ENCODE measurements at places on chromosomes 5 and 9.

DNA sequence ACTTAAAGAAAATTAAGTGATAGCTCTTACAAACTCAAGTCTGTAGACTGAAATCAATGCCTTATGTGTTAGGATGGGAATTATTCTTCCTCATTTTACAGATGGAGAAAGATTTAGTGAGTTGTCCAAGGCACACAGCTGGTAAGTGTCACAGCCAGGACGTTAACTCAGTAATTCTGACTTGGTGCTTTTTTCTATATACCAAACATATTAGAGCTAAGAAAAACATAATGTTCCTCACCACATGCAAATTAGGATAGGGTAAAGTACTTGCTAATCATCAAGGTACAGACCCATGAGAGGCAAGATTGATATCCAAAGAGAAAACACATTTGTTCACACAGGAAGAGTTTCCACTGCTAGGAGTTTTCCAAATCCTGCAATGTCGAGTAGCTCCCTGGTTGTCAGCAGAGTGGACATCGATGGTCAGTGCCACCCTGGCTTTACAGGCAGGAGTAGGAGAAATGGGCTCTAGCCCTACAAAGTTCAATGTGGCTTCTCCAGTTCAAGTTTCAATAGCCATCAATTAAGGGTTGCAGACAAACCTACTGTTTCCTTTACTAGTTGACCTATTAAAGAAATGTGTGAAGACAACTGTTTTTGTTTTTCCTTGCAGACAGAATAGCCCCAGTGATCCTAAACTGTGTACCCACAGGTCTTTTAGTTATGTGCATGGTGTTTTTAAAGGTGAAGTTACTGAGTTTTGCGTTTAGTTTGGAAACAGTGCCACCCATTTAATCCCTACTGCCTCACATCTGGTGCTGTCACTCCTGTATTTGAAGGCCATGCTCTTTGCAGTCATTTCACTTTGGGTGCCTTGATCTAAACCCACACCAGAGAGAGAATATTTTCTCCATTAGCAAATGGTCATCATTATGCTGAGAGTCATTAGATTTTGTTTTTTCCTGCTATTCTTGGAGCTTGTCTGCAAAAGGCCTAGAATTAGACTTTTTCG, 460.8 kb upstream of the SMARCA2 start:
- DNase-seq = no peak

DNA sequence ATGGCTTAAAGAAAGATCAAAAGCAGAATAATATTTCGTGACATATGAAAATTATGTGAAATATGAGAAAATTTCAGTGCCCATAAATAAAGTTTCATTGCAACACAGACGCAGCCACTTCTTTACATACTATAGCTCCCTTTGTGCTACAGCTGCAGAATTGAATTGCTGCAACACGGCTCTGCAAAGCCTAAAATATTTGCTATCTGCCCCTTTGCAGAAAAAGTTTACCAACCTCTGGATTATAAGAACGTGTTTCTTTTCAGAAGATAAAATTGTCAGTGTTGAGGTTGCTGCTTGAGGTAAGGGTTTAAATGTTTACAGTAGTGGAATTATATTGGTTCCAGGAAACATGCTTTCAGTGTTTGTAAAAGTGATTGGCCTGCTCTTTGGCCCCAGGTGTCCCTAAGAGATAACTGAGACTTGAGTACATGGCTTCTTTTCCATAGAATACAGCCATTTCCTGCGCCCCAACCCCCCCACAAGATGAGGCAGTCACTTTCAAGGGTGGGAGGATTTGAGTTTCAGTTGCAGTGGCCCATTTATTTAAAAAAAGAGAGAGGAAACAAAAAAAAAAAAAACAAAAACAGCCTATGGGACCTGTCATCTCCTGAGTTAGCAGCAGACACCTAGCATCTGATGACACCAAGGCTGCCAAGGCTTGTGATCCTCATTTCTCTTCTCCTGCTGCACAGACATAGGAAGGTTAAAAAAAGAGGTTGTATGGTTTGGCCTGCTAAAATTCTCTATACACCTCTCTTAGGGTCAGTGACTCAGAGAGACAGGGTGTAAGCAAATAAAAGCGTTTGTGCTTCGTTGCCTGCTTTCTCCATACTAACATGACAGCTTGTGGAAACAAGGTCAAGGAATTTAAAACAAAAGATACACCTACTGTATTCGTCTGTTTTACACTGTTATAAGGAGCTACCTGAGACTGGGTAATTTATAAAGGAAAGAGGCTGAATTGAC, 28.0 kb upstream of the HTR4 start:
- no peak for DNase-seq

GRCh38 chr5:80174790-80175189, 81.1 kb downstream of the SERINC5 start:
- DNase-seq = no peak

DNA sequence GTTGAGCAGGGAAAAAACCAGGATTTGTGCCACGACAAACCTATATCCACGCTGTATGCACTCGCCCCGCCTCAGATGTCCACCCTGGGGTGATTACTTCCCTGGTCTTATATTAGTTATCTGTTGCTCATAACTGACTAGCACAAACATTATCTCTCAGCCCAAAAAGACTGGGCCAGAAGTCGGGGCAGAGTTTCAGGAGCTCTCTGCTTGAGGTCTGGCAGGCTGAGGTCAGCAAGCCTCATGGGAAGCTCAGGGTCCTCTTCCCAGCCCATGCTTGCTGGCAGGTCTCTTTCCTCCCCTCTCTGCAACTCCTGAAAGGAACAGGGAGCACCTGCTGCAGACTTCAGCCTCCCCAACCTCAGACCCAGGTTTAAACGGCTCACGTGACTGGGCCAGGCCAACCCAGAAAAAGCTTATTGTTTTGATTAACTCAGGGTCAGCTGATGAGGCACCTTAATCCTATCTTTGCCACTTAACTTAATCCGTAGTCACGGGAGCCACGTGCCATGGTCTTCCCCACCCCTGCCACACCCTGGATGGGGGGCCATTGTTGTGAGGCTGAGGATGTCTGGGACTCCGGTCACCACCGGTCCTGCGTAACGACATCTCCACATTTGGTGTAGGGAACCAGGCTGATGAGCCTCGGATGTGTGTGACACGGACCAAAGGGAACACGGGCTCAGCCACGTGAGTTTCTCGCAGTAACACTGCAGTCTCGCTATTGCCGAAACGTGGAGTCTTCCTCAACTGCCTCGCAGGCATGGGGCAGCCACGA, 123.7 kb upstream of the IRX4 start:
- DNase-seq = no peak

- no peak for DNase-seq
These were observed 60.8 kb downstream of the PTPN3 start for GRCh38 chr9:109437286-109437685.

DNA sequence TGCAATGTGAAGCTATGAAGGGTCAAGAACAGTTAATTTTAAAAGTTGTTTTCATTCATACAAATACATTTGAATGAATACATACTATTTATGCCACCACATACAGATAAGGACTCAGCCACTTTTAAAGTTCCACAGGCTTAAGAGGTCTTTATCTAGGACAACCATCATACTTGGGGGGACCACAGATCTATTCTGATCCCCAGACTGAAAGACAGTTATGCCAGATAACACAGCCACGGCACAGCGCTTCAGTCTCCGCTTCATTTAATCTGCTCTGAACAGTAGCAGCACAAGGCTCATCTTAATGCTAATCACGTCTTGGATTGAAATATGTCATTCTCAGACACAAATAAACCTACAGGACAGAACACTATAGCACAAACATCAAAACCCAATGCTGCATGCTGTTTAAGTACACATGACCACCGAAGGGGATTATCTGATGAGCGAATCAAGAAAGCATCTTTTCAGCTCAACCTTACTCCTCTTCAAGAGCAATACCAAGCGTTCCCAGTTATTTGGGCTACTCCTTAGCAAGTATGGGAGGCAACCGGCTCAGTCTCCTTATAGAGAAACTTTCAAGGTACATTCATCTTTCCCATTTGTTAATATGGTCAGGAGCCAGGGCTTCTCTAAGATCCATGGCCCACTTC, 33.3 kb downstream of the PUM3 start:
- no peak for DNase-seq

- no peak for DNase-seq
These were observed 560.6 kb downstream of the PRR16 start for GRCh38 chr5:121024416-121025311.

- no peak for DNase-seq
These were observed 32.3 kb downstream of the SH3GLB2 start for GRCh38 chr9:128995791-128996190.

DNA sequence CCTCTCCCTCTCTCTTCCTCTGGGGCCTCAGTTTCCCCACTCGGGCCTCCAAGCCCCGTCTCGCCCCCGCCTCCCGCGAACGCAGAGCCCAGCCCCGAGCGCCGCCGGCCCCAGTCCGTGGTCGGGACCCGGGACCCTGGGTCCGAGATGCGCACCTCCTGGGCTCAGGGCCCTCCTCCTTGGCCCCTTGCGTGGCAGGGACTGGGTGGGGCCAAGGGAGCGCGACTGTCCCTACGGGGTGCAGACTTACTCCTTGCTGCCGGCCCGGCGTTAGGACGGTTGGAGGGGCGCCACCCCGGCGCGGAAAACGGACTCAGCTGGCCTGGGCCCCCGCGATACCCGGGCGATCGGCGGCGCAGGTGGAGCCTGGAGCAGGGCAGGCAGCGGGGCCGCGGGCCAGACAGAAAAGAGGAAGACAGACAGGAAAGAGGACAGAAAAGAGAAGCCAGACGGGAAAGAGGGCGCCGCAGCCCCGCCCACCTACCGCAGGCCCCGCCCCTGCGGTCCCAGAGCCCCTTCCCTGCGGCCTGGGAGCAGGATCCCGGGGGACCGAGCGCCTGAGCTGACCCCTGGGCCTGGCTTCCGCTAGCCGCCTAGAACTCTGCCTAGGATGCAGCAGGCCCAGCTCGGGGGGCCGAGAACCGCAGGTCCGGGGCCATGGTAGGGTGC, at the start of gene GBGT1:
TSS of gene GBGT1 (minus strand) at position 411 of the 669 bp plus-strand sequence. CDS start 1,502 bp downstream, outside the sequence.
- peak; percentile 26 for DNase-seq

DNA sequence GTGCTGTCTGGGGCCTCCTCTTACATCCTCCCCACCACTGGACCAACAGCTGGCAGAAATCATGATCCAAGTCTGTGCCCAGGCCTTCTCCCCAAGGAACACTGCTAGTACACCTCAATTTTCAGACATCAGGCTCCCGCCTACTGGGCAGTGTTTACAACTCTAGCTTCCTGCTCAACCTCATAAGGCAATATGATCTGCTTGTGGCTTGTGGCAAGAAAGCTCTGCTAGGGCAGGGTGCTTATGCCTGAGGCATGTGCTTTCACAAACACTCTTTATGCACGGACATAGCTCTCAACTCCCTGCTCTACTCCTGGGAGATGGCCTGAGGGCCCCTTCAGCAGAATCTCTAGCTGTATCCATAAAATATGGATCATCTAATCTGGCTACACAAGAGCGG, 32.5 kb downstream of the SH3TC2 start:
- DNase-seq = peak; percentile 93

DNA sequence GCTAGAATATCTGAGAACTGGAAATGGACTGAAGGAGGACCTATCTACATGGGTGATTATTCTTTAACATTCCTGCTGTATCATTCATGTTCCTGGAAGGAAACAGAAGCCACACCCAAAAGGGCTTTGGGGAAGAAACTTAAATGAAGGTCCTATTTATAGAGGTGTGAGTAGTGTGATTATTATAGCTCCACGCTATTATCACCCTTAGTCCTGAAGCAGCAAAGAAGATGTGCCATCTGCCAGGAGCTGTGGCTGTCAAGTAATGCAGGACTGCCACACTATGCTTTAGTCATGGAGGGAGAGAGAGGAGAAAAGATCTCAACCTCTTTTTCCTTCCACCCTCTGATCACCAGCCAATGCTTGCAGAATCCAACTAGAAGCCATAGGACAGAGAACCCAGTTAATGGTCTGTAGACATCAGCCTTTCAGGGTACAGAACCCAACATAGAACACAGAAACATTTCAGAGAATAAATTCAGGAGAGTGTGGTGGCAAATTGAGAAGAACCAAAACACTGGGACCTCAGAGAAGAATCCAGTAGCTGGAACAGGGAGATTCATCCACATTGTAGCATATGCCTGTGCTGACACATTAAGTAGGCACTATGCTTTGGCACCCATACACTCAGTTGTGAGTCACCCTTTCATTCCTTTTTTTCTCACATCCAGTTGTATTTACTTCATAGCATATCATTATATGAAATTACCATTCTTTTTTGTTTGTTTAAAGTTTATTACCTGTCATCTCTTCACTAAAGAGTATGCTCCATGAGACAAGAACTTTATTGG, 21.0 kb upstream of the RNF180 start:
- peak; percentile 6 for DNase-seq

DNA sequence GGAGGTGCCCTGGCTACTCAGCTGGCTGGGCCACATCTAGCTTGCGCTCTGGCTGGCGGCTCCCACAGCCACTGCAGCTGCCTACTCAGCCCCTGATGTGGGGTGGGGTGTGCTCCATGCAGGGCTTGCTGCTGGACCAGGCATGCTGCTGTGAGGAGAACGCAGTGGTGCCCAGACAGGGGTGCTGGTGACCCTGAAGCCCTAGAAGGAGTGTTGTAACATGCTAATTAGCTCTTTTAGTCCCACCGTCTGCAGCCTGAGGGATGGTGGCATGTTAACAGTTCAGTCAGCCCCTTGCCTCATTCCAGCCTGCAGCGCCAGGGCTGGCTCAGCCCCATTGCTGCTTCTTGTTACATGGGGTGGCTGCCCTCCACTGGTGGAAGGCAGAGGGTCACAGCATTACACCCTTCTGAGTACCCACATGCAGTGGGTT, 642.3 kb downstream of the DMRTA1 start:
- no peak for DNase-seq

- no peak for DNase-seq
These were observed 604.7 kb upstream of the FTMT start for GRCh38 chr5:121246971-121247370.

- DNase-seq = no peak
These were observed 131.3 kb downstream of the DEPDC1B start for GRCh38 chr5:60568646-60569045.

- DNase-seq = no peak
These were observed 480.8 kb upstream of the CCNG1 start for GRCh38 chr5:162956570-162956969.

- DNase-seq = no peak
These were observed 50.6 kb downstream of the TGFBI start for GRCh38 chr5:136079195-136079985.

GRCh38 chr9:87882627-87883026, at the start of gene SPATA31E1:
Gene SPATA31E1 (plus strand): TSS chr9:87882877. CDS start chr9:87882892, 15 bp downstream.
- no peak for DNase-seq

GRCh38 chr5:7869474-7870136, 657 bp downstream of the MTRR start:
- DNase-seq = no peak

DNA sequence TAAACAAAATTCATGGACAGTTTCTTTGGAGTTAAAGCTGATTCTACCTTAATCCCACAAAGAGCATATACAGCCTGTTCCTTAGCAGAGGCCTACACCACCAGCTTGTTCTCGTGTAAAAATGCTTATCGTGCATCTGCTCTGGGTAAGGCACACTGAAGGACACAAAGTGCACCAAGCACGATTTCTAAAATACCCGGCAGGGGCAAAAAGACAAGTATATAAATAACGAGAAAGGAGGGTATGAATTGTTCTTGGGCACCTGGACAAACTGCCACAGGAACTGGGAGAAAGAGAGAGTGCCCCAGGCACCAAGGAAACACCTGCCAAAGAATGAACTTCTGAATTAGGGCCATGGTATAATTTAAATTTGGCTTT, 25.3 kb downstream of the NSUN2 start:
- DNase-seq = no peak

GRCh38 chr9:34603610-34604231, 8.2 kb downstream of the RPP25L start:
- DNase-seq = peak; percentile 82

Data from choroid plexus epithelial cell (primary cell).